Mesenchymal stem cell (in vitro differentiated cells and primary cell): ENCODE measurements at places on chromosomes 7 and 10.

DNA sequence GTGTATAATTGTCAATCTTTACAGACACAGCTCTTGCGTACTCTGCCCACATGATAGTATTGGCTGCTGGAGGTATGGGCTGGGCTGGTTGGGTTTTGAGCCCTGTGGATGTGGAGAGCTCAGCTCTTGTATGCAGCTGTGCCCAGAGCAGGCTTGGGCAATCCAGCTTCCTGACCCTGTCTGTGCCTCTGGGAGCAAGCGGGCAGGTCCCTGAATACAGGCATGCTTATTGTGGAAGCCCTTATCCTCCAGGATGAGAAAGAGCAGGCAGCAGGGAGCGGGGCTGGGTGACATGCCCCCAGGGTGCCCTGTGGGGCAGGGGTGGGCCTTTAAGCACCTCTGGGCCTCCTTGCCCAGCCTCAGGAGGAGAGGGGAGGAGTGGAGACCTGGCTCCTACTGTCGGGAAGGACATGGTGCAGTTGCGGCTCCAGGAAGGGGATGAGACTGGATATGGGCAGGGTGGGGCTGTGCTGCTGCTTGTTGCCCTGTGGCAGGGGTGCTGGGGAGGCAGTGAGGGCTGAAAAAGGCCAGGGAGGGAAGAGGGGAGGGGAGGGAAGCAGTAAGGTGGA, 32.7 kb upstream of the SH2D4B start:
- no peak for DNase-seq
- peaks cover 34% of the 10 kb centered on the region for H3K36me3 ChIP-seq
- no peak overlapping the region for H3K4me3 ChIP-seq
- no peaks in the 10 kb centered on the region for H3K27me3 ChIP-seq

DNA sequence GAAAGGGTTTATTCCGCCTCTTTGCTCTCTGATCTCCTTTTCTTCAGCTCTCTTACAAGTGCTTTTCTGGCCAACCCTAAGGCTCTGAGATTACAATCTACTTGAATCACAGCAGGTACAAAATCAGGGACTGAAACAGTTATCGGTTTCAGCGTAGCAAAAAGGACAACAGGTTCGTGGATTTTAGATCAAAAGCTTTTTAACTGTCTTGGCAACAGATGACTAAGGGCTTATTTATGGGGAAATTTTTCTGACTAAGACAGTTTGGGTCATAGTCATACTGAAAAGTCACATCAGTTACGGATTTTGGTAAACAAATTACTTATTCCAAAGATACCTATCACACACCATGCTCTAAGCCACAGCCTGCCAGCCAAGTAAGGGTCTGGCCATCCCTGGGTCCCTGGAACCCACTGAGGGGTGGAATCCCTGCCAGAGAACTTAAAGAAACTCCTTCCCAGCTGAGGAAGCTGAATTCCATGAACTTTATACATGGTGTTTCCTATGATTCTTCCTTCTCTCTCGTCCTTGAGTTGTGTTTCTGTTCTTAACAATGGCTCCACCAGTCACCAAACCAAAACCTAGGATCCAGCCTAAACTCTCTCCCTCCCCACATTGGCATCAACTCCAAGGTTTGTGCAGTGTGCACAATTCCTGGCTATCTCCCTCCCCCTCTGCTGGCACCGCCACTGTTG, 169.3 kb downstream of the FAM107B start:
- DNase-seq, result peak; percentile 86
- no peaks in the 10 kb centered on the region for H3K27me3 ChIP-seq
- H3K4me1 ChIP-seq, result peaks cover 10% of the 10 kb centered on the region
- no peak overlapping the region for H3K4me3 ChIP-seq

- no peak for DNase-seq
- peaks cover 4% of the 10 kb centered on the region for H3K27me3 ChIP-seq
- H3K4me3 ChIP-seq, result no peak overlapping the region
- H3K4me1 ChIP-seq, result no peaks in the 10 kb centered on the region
- no peak overlapping the region for H3K27ac ChIP-seq
- H3K36me3 ChIP-seq, result no peaks in the 10 kb centered on the region
These were observed 17.8 kb downstream of the LYZL1 start for GRCh38 chr10:29306688-29307087.

DNA sequence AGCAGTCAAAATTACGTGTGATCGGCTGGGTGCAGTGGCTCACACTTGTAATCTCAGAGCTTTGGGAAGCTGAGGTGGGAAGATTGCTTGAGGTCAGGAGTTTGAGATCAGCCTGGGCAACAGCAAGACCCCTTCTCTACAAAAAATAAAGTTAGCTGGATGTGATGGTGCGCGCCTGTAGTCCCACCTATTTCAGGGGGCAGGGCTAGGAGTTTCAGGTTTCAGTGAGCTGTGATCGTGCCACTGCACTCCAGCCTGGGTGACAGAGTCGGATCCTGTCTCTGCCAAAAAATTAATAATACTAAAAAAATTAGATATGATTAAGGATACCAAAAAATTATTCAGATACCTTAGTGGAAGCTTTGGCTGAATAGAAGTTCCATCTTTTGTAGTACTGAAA, 136.4 kb downstream of the SDK1 start:
- no peaks in the 10 kb centered on the region for H3K36me3 ChIP-seq
- DNase-seq, result no peak
- peak overlapping the region; percentile 61 for H3K27ac ChIP-seq
- no peak overlapping the region for H3K4me3 ChIP-seq
- peaks cover 8% of the 10 kb centered on the region for H3K4me1 ChIP-seq
- H3K27me3 ChIP-seq, result no peaks in the 10 kb centered on the region

GRCh38 chr10:5975641-5976473, 1.5 kb downstream of the IL15RA start:
- H3K4me1 ChIP-seq, result peaks cover 14% of the 10 kb centered on the region
- H3K36me3 ChIP-seq, result no peaks in the 10 kb centered on the region
- DNase-seq, result peak; percentile 59
- H3K4me3 ChIP-seq, result peak overlapping the region; percentile 90

DNA sequence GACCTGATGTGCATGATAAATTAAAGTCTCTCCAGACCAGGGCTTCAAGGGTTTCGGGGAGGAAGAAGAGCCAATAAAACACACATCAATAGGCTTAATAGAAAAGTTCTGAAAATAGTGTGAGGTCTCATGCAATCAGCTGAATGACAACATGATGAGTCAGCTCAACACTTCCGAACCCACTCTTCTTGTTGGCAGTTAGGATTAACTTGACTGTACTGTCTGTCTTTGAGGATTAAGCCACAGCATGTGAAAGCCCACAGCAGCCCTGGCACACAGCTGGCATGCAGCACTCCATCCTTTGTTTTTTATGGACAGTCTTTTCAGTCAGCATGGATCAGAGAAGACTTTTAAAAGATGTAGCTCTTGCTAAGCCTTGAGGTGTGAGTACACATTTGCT, 526.9 kb upstream of the VSTM2A start:
- H3K4me1 ChIP-seq, result no peaks in the 10 kb centered on the region
- no peaks in the 10 kb centered on the region for H3K27me3 ChIP-seq
- no peak overlapping the region for H3K27ac ChIP-seq
- H3K36me3 ChIP-seq, result no peaks in the 10 kb centered on the region

GRCh38 chr7:128737867-128738385, 1.2 kb upstream of the CALU start:
- no peaks in the 10 kb centered on the region for H3K36me3 ChIP-seq
- peak overlapping the region; percentile 79 for H3K27ac ChIP-seq
- H3K4me1 ChIP-seq, result no peaks in the 10 kb centered on the region
- peak overlapping the region; percentile 97 for H3K4me3 ChIP-seq
- no peaks in the 10 kb centered on the region for H3K27me3 ChIP-seq

- peaks cover 26% of the 10 kb centered on the region for H3K27me3 ChIP-seq
- peak overlapping the region; percentile 39 for H3K27ac ChIP-seq
- no peak overlapping the region for H3K4me3 ChIP-seq
- peaks cover 18% of the 10 kb centered on the region for H3K4me1 ChIP-seq
- peak; percentile 93 for DNase-seq
These were observed 3.9 kb upstream of the INA start for GRCh38 chr10:103273041-103273441.

GRCh38 chr7:146388928-146389327, 272.3 kb downstream of the CNTNAP2 start:
- no peak overlapping the region for H3K4me3 ChIP-seq
- H3K27ac ChIP-seq, result no peak overlapping the region
- no peaks in the 10 kb centered on the region for H3K27me3 ChIP-seq
- H3K4me1 ChIP-seq, result no peaks in the 10 kb centered on the region

- peak overlapping the region; percentile 28 for H3K4me3 ChIP-seq
- peaks cover 96% of the 10 kb centered on the region for H3K27me3 ChIP-seq
- no peaks in the 10 kb centered on the region for H3K36me3 ChIP-seq
- no peak overlapping the region for H3K27ac ChIP-seq
- peak; percentile 46 for DNase-seq
- H3K4me1 ChIP-seq, result peaks cover 19% of the 10 kb centered on the region
These were observed 11.6 kb downstream of the LBX1 start for GRCh38 chr10:101217450-101218281.

GRCh38 chr10:75208181-75208580, 2.4 kb upstream of the VDAC2 start:
- H3K27ac ChIP-seq, result peak overlapping the region; percentile 15
- H3K4me3 ChIP-seq, result no peak overlapping the region
- peaks cover 12% of the 10 kb centered on the region for H3K4me1 ChIP-seq
- H3K36me3 ChIP-seq, result peaks cover 16% of the 10 kb centered on the region
- no peaks in the 10 kb centered on the region for H3K27me3 ChIP-seq

- H3K4me1 ChIP-seq, result no peaks in the 10 kb centered on the region
- DNase-seq, result peak; percentile 65
- H3K4me3 ChIP-seq, result no peak overlapping the region
These were observed 254.8 kb downstream of the PHF14 start for GRCh38 chr7:11228515-11228914.

DNA sequence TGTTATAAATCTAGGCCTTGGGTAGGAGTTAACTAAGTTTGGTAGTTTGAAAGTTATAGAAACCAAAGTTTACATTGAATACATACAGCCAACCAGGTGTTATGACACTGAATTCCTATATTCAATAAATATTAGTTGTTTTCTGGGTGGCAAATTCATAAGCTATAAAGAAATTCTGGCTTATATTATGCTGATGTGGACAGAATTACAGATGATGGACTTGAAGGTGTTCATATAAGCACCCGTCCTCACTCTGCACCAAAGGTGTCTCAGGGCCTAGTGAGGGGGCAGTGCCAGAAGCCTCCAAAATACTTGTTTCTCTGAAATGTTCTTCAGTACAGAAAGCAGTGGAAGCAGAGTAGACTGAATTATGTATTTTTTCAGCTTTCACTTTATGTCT, 973.0 kb downstream of the CNTNAP2 start:
- no peaks in the 10 kb centered on the region for H3K36me3 ChIP-seq
- H3K4me3 ChIP-seq, result no peak overlapping the region
- no peaks in the 10 kb centered on the region for H3K27me3 ChIP-seq
- DNase-seq, result no peak
- H3K4me1 ChIP-seq, result no peaks in the 10 kb centered on the region
- no peak overlapping the region for H3K27ac ChIP-seq

DNA sequence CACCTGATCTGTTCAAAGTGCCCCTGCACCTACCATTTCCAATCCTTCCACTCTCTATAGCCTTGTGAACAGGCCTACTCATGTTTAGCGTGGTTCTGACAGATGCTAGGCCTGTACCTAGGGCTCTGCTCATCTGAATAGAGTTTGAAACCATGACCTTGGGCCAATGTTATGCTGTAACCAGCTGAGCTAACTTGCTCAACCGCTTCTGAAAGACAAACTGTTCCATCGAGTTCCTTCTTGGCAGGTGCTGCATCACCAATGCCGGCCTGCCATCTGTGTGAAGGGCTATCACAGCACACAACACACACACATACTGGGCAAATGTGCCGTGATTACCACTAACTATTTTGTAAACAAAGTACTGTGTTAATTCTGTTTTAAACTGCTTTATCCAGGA, 419.0 kb upstream of the GALNT17 start:
- H3K36me3 ChIP-seq, result no peaks in the 10 kb centered on the region
- H3K4me1 ChIP-seq, result peaks cover 13% of the 10 kb centered on the region
- no peak overlapping the region for H3K27ac ChIP-seq

GRCh38 chr10:50416881-50417280, 165.6 kb upstream of the ASAH2 start:
- no peaks in the 10 kb centered on the region for H3K27me3 ChIP-seq
- H3K36me3 ChIP-seq, result no peaks in the 10 kb centered on the region
- no peak for DNase-seq
- H3K4me1 ChIP-seq, result peaks cover under 1% of the 10 kb centered on the region

DNA sequence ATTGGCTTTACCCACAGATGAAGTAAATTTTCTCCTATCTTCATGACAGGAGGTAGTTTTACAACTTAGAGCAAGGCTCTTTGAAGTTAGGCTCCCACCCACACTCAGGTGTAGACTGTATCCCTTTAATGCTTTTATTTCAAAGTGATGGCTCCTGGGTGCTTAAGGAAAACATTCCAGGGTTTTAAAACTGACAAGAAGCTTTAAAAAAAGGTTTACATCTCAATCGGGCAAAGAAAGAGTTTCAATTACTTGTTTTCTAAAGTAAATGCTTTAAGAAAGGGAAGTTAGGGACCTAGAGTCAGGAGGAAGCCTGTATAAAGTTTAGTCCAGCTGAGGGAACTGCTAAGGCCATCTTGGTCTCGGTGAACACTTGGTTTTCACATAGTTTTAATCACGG, 1153.8 kb upstream of the C7orf33 start:
- no peak for DNase-seq
- H3K36me3 ChIP-seq, result no peaks in the 10 kb centered on the region
- no peak overlapping the region for H3K27ac ChIP-seq
- H3K4me1 ChIP-seq, result no peaks in the 10 kb centered on the region
- H3K4me3 ChIP-seq, result no peak overlapping the region

- no peaks in the 10 kb centered on the region for H3K27me3 ChIP-seq
- H3K4me3 ChIP-seq, result no peak overlapping the region
- H3K4me1 ChIP-seq, result peaks cover 3% of the 10 kb centered on the region
- no peaks in the 10 kb centered on the region for H3K36me3 ChIP-seq
These were observed 399.5 kb upstream of the ANKRD30A start for GRCh38 chr10:36725581-36726520.

GRCh38 chr10:128137877-128138276, 11.7 kb upstream of the MKI67 start:
- peaks cover 9% of the 10 kb centered on the region for H3K27me3 ChIP-seq
- H3K4me3 ChIP-seq, result no peak overlapping the region
- H3K27ac ChIP-seq, result no peak overlapping the region
- peaks cover 1% of the 10 kb centered on the region for H3K4me1 ChIP-seq

DNA sequence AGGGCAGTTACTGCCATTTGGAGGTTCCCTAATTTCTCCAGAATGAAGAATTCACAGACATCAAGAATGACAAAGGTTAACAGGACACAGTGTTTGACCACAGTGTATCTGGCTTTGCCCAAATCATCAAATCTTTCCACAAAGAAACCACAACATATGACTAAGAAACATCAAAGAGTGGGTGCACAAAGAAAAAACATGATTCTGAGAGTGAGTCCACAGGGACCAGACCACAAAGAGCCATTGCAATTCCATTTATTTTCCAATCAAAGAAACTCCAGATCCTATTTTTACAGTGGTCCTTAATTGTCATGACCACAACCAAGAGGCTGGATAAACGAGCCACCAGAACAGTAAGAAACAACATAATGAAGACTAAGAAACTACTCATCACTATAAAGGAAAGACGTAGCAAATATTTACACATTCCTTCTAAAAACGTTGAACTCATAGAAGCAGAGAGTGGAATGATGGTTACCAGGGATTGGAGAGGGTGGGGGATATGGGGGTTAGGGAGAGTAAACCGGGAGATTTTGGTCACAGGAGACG, 286.5 kb downstream of the DOCK4 start:
- H3K4me3 ChIP-seq, result no peak overlapping the region
- DNase-seq, result peak; percentile 58
- H3K27ac ChIP-seq, result no peak overlapping the region
- no peaks in the 10 kb centered on the region for H3K4me1 ChIP-seq
- H3K27me3 ChIP-seq, result no peaks in the 10 kb centered on the region
- peaks cover 4% of the 10 kb centered on the region for H3K36me3 ChIP-seq
